NCI-H1092 (cell line): ENCODE measurements at places on chromosomes 13 and 19.

GRCh38 chr13:63304497-63304896, 1888.8 kb upstream of the PCDH20 start:
- DNase-seq, result no peak

GRCh38 chr13:101570410-101570809, 117.9 kb downstream of the ITGBL1 start:
- DNase-seq, result no peak

GRCh38 chr13:75661443-75661842, 25.3 kb downstream of the LMO7 start:
- DNase-seq, result no peak

DNA sequence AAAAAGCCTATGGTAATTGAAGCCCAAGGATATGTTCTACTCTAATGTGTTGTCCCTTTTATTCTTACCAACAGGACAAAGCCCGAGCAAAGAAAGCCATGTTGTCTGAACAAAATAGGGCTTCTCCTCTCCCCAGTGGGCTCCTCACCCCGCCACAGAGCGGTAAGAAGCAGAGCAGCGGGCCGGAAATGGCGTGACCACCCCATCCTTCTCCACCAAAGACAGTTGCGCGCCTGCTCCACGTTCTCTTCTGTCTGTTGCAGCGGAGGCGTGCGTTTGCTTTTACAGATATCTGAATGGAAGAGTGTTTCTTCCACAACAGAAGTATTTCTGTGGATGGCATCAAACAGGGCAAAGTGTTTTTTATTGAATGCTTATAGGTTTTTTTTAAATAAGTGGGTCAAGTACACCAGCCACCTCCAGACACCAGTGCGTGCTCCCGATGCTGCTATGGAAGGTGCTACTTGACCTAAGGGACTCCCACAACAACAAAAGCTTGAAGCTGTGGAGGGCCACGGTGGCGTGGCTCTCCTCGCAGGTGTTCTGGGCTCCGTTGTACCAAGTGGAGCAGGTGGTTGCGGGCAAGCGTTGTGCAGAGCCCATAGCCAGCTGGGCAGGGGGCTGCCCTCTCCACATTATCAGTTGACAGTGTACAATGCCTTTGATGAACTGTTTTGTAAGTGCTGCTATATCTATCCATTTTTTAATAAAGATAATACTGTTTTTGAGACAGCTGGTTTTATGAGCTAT, 12.0 kb downstream of the CCNE1 start:
- no peak for DNase-seq

DNA sequence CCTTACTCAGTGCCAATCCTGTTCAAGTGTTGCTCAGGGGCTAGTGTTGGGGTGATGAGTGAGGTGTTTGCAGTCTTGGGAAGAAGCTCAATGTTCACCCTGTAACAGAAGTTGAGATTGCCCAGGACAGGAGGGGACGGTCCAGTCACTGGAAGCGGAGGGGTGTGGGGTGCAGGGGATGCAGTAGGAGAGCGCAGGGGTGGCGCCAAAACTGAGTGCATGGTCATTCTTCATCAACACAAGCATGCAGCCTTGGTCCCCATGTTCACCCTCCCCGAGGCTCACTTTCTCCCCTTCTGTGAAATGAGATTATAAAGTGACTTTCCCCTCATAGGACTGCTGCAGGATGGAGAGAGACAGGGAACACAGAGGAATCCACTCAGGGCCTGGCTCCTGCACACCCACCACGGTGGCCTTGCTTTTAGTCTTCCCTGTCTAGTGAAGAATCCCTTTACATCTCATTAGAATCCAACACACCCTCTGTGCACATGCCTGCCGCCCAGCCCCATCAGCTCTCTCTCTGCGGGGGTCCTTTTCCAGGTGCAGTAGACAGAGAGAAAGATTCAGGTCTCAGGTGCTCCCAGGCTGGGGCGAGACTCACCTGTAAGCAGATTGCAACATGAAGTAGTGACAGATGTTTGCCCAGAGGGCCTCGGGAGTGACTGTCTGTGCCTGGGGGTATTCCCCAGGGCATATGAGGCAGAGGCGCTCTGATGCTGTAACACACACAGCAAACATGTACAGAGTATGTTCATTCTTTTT, 93.2 kb downstream of the TSHZ3 start:
- no peak for DNase-seq

DNA sequence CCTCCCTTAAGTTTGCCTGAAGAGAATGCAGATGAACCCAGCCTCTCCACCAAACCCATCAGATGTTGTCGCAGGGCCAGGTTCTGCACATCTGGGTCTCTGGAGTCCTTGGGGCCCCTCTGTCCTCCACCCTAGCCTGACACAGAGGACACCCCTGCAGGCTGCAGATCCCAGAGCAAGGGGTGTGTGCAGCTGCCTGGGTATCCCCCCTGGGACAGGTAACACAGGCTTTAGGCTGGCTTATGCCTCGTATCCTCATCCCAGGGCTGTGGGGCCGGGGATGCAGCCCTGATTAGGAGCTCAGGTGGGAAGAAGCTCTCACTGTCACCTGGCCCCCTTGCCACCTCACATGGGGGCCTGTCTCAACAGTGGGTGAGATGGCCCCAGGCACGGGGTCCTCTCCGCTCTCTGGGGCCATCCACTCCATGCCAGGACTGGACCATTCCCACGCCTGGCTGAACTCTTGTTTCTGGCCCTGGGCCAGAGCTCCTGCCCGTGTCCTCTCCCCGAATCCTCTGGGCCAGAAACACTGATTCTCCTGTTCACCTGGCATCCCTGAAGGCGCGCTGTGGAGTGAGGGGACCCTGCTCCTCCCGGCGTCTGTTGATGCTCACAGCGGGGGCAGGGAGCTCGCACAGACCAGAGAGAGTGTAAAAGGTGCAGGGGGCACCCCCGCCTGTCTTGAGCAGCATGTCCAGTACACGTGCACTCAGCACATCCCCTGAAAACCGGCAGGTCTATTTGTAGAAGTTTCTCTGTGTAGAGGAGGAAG, 38.7 kb upstream of the TPM4 start:
- no peak for DNase-seq

DNA sequence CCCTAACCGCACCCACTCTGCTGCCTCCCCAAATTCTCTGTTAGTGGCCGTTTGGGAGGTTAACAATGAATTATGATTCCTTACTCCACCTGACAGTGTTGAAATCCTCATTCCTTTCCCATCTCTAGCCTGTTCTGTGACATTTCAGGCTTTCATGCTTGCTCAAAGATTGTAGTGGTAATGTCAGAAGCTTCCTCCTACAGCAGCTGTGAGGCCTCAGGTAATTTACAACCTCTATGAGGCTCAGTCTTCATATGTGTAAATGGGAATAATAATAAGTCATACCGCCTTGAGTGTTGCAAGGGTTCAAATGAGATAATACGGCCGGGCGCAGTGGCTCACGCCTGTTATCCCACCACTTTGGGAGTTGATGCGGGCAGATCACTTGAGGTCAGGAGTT, 977 bp upstream of the SLC1A5 start:
- DNase-seq, result no peak

GRCh38 chr19:21202865-21203494, 61.1 kb downstream of the ZNF431 start:
- peak; percentile 3 for DNase-seq

DNA sequence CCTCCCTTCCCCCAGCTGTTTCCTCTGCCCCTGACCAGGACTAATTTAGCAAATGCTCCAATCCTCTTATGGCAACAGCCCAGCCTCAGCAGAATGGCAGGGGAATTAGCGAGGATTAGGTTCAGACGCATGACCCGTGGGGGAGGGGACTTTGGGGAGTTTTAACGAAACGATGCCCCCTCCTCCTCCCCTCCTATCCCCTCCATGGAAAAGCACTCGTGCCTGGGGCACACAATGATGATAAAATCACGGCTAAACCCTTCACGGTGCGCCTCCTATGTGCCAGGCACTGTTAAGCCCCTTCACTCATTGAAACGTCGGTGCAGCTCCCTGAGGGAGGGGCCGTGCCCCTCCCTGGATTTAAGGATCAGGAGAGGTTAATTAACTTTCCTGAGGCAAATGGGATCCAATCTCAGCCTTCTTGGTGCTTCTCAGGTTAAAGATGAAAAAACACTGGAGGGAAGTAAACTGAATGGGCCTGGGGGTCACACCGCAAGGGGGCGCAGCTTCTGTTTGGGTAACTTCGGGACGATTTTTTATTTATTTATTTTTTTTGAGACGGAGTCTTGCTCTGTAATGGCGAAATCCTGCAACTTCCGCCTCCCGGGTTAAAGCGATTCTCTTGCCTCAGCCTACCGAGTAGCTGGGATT, 10.1 kb upstream of the TPRX2 start:
- DNase-seq, result no peak

DNA sequence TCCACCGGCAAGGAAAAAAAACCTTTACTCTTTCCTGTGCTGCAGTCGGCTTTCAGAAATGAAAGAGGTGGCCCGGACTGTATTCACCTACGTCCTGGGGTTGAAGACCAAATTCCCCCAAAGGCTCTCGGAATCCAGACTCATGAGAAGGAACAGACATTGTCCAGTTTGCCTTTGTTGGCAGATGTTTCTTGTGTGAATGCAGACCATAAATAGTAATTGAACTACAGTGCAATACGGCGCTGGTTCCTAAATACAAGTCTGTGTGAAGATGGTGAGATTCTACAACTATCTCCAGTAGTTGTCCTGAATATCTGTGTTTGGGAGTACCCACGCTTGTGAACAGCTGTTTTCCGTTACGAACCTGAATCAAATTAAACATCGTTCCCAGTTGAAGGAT, 11.2 kb upstream of the PTOV1 start:
- DNase-seq, result no peak

DNA sequence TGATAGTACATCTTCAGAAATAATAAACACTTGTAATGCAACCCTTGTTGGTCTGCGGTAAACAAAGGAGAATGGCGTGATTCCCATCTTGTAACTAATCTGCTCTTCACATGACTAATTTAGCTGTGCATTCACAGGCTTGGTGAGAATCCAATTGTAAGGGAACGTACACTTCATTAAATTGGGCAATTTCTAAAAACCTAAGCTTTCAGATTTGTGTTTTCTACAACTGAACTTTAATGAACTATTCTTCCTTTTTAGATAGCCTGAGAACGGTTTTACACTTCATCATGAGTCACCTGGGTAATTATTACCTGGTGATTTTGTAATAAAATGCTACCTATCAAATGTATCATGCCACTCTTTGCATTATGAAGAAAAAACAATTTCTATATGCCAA, 306.9 kb downstream of the KLF5 start:
- DNase-seq, result no peak

GRCh38 chr19:18218600-18218999, 7.6 kb downstream of the PDE4C start:
- DNase-seq, result no peak

DNA sequence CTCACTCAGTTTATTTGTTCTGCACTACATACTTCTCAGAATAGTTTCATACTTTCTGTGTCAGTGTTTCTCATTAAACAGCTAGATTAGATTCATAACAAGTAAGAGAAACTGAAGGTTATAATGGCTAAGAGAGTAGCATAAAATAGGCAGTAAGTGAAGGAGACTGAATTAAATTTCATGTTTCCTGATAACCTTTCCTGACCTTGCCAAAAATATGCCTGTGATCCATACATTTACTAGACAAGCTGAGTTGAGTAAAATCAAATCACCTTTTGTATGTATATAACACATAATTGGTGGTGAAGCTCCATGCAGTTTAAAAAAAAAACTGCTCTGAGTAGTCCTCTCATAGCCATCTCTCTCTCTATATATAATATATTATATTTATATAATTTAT, 545.3 kb upstream of the PCDH20 start:
- no peak for DNase-seq

DNA sequence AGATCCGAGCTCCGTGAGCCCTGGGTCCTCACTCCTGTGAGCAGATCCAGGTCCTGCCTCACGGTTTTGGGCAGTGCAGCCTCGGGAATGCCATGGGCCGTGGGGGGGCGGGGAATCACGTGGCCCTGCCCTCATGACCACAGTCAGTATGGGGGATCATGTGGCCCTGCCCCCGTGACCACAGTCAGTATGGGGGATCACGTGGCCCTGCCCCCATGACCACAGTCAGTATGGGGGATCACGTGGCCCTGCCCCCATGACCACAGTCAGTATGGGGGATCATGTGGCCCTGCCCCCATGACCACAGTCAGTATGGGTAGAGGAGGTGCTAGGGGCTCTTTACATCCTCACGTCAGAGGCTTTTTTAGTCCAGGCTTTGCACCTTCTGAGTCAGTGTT, 64.3 kb upstream of the F7 start:
- DNase-seq, result no peak

DNA sequence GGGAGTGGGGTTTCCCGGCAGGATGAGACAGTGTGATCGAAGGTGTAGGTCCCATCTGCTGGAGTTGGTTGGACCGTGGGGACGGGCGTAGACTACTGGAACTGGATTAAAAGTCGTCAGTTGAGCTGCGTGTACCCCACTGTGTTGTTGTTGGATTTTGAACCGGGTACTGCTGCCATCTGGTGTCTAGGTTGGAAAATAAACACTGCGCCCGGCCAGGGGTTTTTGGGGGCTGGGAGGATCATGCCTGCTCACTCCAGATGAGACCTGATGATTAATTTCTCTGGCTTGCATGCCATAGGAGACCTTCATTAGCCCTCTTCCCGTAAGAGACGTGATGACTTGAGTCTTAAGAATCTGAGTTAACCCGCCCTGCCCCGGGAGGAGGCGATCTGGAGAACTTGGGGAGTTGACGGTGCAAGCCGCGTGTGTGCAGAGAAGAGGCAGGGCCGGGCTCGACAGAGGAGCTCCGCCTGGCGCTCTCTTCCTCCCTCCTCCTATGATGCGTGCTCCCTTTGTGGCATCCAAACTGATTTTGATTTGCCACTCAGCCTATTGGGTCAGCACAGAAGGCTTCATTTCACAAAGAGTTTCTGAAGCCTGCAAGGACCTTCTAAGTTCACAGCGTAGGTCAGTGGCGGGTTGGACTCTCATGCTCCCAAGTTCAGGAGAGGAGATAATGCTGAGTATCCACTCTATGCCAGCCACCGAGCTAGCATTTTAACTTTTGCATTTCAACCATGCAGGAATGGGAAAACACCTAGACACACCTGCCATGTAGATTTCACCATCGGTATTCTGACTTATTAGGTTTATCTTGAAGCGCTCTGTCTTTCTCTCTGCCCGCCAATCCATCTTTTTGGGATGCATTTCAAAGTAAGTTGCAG, 2.7 kb downstream of the UHRF1 start:
- DNase-seq, result no peak

GRCh38 chr19:6260376-6260775, 19.4 kb downstream of the MLLT1 start:
- DNase-seq, result no peak

DNA sequence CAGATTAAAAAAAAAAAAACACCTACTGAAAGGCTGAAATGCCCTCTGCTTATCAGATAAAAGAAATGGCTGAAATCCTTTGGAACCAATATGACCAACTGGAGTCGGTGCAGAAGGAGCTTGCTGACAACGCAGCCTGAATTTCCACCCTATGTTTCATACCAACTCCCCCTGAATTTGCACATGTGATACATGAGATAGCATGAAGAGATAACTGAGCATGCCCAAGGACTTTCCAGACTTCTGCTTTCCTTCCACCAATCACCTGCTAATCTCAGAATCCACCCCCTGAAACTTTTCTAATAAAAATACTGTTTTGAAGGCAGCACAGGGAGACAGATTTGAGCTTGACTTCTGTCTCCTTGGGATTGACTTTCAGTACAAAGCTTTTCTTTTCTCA, 32.2 kb upstream of the WDFY2 start:
- no peak for DNase-seq
